ENCODE measurements at places on chromosomes 16 and 17.
A peak's percentile ranks its signal among the peaks of the same experiment; 100 is the strongest.

- DNase-seq: no peak
These were observed 100.1 kb downstream of the MARF1 start for GRCh38 chr16:15542734-15543347.

- DNase-seq: no peak
These were observed 171.0 kb downstream of the XYLT1 start for GRCh38 chr16:17299790-17300189.

- no peak for DNase-seq
These were observed 237.7 kb downstream of the IRX3 start for GRCh38 chr16:54048586-54049495.

DNA sequence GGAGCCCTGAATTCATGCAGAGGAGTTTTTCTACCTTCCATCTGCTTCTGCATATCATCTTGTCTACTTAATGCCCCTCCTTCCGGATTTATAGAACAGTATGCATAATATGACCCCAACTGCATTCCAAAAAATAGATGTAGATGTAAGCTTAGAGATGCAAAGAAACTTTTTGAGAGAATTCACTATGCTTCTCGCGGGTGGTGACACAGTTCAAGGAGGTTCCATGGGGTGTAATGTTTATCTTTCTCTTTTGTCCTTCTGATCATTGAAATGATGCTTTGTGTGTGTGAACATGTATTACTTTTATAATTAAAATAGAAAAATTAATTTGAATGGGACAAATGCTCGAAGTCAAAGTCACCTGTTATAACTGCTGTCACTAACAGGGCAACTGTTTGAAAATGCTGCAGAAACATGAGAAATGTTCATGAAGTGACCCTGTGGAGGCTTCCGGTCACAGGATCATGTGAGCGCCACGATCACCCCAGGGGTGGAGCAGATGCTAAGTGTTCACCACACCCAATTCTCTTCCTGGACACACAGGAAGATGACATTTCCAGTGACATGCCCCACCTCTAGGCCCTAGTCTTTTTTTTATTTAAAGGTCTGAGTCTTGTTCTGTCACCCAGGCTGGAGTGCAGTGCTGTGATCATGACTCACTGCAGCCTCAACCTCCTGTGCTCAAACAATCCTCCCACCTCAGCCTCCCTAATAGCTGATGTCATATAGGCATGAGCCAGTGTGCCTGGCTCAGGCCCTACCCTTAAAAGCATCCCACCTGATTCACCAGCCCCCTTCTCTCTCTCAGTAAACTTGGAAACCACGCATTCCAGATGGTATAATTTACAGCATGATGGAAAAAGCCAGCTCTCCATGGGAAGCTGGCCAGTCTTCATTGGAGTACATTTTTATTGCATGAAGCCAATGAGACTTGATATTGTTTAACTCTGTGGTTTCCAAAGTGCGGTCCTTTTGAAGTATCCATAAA, 21.0 kb upstream of the AGRP start:
- no peak for DNase-seq

DNA sequence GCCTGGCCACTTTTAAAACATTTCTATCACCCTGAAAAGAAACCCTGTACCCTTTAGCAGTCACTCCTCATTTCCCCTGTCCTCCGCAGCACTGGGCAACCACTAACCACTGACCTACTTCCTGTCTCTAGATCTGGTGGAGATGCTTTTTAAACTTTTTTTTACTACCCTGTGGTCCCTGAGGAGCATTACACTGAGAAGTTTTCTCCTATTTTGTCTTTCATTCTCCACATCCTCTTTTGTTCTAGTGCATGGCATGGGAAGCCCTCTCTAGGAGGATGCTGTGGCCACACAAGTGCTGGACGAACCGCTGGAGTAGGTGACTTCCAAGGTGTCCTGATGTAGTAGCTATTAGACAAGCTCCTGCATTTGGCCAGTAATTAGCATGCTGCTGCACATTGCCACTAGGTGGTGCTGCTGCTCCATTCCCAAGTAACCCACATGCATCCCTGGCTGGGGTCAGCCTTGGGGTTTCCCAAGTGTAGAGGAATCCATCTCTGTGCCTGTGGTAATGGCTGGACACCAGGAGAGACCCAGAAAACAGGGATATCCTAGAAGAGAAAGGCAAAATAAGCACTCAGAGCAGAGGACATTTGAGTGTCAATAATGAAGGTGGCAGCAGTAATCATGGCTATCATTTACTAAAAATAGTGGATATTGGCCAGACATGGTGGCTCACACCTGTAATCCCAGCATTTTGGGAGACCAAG, 143.8 kb upstream of the CRHR1 start:
- DNase-seq: peak; percentile 62

- DNase-seq: no peak
These were observed 10.5 kb downstream of the CBFB start for GRCh38 chr16:67039260-67040020.

- DNase-seq: no peak
These were observed 542 bp downstream of the CBX4 start for GRCh38 chr17:79838522-79839274.

DNA sequence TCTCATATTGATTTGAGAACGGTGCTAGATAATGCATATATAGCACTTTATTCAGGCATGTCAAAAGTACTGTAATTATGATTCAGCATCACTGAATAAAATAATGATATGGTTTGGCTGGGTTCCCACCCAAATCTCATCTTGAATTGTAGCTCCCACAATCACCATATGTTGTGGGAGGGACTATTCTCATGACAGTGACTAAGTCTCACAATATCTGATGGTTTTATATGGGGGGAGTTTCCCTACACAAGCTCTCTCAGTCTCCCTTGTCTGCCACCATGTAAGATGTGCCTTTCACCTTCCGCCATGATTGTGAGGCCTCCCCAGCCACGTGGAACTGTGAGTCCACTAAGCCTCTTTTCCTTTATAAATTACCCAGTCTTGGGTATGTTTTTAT, 25.6 kb upstream of the LONP2 start:
- no peak for DNase-seq

DNA sequence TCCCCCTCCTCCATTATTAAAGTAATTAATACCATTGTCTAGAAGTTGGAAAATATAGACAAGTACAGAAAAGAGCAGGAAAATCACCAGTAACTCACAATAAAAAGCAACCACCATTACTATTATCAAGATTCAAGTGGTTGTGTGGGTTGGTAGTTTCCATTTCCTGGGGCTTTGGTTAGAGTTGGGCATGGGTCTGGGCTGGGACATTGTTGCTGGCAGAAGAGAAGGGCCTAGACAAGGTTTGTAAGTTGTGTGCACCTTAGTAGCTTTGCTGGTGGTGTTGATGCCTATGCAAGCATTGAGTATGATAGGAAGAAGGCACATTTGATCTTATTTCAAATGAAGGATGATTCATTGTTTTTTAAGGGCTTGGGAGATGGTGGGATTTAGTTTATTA, 25.4 kb upstream of the NFATC3 start:
- DNase-seq: no peak

- DNase-seq: no peak
These were observed 20.2 kb downstream of the TSPOAP1 start for GRCh38 chr17:58308173-58308984.

All from T follicular helper cell (primary cell).